ENCODE measurements at places on chromosomes 6 and 20.

GRCh38 chr6:39301606-39302005, 12.6 kb downstream of the KCNK17 start:
- no peak for DNase-seq

DNA sequence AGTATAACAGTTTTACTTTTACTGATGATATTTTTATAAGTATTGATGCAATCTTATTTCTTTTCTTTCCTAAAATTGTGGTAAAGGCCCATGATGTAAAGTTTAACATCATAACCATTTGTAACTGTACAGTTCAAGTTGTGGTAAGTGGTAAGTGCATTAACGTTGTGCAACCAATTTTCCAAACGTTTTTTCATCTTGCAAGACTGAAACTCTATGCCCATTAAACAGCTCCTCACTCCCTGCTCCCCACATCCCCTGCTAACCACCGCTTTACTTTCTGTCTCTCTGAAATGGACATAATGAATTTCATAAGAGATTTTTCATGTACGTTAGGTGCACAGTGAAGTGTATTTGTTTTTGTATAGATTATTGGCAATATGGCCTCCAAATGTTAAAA, 106.0 kb downstream of the PACRG start:
- no peak for DNase-seq

GRCh38 chr6:158031381-158032353, 50.0 kb downstream of the SYNJ2 start:
- DNase-seq, result no peak

- no peak for DNase-seq
These were observed 15.8 kb downstream of the SPTLC3 start for GRCh38 chr20:13024596-13024995.

- DNase-seq, result no peak
These were observed 272.1 kb upstream of the TAB2 start for GRCh38 chr6:149045404-149045803.

DNA sequence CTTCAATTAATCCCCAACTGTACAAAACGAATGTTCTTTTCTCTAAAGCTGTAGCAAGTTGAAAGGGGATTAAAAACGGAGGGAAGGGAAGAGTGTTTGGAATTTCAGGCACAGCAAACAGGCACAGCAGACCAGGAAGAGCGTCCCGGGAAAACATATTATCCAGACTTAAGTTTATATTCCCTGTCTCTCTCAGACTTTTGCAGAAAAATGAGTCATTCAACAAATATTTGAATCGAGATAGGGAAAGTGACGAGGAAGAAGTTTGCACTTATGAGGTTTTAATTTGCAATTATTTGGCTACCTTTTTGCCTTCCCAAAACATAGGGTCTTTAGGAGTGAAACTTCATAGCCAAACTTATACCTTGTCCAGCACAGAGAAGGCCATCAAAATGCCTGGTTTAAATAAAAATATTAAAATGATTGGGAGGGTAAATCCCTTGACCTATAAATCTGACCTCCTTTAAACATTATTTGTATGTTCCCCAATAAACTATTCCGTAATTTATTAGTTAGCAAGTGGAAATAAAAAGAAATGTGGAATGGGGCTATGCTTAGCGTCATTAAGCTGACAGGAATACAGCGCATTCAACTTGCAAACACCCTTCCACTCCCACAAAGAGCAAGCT, 16.0 kb downstream of the HFE start:
- DNase-seq, result no peak

DNA sequence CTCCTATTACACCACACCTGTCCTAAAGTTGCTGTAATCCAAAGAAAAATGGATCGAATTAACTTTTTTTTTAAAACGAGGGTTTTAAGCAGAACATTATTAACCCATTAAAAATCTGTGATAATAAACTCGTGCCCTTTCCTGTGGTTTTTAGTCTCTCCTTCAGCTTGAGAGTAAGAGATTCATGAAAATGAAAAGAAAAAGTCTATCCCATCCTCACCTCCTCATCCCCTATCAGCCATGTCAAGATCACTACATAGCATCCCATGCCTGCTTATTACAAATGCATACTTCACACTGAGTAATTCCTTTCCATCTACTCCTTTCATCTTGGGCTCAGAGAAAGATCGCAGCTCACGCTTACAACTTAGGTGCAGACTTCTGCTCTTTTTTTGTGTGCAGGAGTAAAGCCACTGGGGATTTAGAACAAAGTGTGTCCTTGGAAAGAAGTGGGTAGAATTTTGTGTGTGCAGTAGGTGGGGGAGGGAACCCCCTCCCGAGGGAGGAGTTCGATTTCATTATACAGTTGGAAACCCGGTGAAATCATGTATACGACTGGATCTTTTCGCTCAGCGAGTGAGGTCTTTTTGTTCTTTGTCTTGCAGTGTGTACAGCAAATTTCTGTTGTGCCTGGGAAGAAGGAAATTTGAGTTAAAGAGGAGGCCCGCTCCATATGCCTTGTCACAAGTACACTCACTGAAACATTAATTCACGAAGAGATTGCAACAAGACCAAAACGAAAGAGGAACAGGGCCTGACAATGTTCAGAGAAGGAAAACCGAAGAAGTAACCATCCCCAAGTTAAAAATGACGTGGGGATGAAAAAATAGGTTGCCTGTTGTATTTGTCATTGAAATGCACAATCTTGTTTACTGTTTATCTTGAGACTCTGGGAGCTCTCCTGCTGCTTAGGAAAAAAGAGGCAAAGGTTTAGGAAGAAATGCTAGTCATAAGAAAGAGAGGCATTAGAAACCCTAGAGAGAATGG, 146.5 kb upstream of the ZNF217 start:
- DNase-seq, result no peak
